Left ventricle myocardium superior (tissue), 1 donor: ENCODE measurements at places on chromosomes 2 and 18.

DNA sequence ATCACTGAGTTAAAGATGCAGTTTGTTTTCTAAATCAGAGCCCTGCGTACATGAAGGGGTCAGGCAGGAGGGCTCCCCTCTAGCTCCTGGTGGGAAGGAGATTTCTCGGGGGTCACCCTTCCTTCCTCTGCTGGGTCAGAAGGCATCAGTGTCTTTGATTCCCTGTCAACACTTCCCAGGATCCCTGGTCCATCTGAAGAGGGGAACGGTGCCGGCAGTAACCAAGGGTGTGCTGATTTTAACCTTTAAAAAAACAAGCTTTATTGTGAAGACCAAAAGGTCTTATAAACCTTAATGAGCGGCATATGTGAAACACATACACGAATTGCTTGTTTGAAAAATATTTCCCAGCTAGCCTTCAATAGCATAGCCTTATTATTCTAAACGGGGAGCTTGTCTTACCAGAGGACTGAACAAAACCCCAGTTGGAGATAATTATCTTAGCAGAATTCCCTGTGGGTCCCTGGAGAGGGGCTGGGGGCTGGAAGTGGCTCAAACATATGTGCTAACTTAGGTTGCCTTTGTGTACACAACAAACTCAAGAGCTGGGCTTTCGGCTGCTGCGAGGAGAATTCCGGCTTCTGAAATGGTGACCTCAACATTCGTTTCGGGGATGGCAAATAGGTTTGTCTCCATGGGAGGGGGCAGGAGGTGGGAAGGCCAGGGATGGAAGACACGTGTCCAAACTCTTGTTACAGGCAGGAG is 114.9 kb upstream of the MYCN start:
- no peak for DNase-seq

- DNase-seq, result no peak
These were observed 37.5 kb upstream of the SP3 start for GRCh38 chr2:174002679-174003078.

DNA sequence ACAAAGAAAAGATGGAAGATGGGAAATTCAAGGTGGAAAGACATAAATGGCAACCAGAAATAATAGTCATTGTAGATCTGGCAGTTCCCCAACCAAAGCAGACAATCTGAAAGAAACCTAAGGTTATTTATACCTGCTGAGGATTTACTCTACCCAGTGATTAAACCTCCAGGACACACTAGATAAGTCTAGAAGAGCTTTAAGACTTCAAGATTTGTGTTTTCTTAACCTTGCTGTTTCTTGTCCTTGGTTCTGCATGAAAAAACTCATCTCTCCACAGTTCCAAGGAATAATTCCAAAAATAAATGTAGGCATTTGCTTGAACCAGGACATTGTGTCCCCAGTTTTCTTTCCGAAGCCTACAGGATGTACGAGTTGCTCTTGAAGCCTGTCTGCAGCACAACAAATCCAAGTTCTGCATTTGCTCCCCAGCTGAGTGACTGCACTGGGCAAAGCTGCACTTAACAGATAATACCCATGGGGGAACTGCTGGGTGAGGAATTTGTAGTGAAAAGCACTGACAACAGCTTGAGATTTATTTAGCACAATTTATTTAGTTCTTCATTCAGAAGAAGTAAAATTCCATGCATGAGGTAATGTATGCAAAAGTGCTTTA is 19.8 kb downstream of the DTNA start:
- no peak for DNase-seq

DNA sequence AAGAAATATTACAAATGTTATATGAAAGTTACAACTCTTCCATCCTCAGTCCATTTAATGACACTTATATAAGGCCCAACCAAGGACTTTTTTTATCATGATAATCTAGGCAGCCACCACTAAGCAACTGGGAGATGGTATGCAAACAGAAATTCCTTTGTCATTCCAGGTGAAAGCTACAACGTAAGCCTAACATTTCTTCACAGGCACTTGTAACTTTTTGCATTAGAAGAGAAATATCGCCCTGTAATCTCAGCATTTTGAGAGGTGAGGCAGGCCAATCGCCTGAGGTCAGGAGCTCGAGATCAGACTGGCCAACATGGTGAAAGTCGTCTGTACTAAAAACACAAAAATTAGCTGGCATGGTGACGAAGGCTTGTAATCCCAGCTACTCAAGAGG is 581.2 kb upstream of the SLC8A1 start:
- DNase-seq, result no peak

GRCh38 chr2:165815299-165816141 is 21.5 kb upstream of the GALNT3 start:
- DNase-seq, result no peak

- no peak for DNase-seq
These were observed at the start of gene NLRC4 for GRCh38 chr2:32264422-32265105. TSS of gene NLRC4 (minus strand) at chr2:32264886. CDS start at chr2:32256775, 8,111 bp downstream.

- no peak for DNase-seq
These were observed 201.5 kb upstream of the BOD1L2 start for GRCh38 chr18:56945171-56946083.

GRCh38 chr2:112644155-112644932 is 1.4 kb upstream of the SLC20A1 start:
- DNase-seq, result no peak

DNA sequence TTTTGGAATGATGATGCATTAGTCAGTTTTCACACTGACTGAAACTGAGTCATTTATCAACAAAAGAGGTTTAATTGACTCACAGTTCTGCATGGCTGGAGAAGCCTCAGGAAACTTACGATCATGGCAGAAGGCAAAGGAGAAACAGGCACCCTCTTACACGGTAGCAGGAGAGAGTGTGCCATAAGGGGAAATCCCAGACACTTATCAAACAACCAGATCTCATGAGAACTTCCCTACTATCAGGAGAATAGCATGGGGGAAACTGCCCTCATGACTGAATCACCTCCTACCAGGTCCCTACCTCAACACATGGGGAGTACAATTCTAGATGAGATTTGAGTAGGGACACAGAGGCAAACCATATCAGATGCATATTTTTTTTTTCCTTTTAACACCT is 504.5 kb upstream of the VRK2 start:
- no peak for DNase-seq

GRCh38 chr2:161373942-161374341 is 42.2 kb upstream of the TBR1 start:
- no peak for DNase-seq

DNA sequence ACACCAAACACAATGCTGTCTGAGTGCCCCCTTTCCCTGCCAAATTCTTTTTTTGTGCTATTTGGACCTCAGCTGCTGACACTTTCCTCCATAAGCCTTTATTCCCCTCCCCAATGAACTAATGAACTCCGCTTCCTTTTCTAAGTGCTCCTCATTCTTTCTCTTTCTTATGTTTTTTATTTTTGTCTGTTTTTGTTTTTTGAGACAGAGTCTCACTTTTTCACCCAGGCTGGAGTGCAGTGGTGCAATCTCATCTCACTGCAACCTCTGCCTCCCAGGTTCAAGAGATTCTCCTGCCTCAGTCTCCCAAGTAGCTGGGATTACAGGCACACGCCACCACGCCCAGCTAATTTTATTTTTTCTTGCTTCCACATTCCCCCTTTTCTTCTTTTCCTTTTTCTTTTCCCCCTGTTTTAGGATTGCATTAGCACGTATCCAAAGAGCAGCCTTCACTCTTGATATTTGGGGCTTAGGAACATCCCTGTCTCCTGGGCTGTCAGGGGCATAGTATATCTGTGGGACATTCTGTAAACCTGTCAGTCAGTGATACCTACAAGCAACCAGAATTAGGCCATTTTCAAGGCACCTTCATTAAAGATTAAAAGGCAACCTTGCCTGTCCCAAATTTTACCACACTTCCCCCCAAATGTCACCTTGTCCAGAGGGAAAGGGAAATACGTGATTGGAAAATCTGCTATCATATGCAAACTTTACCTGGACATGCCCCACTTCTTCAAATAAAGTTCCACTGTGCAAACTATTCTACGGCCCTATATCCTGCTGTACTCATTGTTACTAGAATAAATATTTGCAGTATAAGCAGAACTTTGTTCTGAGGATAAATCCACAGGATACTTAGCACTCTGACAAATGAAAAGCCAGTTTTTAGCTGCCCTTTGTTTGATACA is 65.1 kb upstream of the ACSL3 start:
- no peak for DNase-seq

DNA sequence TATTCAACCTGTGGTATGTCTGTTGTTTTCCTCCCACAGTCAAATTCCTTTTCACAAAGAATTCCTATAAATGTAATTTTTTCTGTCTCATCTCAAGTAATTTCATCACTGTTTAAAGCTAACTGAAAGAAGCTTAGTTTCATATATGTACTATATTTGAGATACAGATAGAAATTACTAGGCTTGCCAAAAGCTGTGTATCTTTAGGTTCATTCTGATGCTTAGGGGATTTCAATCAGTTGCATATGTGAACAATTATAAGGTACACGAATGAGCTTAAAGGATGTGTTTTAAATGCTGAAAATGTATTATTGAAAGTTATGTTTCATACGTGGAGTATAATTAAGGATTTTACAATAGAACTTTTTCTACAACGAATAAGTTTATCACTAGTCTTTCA is 59.2 kb upstream of the DSG1 start:
- no peak for DNase-seq

DNA sequence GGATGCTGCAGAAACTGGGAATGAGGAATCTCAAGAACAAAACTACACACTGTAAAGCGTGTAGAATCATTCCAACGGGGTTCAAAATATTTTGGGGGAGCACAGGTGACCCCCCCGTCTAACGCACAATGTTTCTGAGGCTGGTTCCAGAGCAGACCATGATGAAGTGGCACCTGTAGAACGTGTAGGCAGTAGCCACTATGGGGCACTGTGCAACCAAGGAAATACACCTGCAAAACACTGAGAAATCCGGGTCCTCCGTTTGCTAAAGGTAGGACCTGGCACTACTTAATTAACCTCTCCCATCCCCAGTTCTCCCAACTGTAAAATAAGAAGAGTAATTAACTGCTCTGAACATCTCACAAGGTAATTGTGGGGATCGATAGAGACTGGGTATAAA is 22.6 kb downstream of the ST6GAL2 start:
- no peak for DNase-seq

DNA sequence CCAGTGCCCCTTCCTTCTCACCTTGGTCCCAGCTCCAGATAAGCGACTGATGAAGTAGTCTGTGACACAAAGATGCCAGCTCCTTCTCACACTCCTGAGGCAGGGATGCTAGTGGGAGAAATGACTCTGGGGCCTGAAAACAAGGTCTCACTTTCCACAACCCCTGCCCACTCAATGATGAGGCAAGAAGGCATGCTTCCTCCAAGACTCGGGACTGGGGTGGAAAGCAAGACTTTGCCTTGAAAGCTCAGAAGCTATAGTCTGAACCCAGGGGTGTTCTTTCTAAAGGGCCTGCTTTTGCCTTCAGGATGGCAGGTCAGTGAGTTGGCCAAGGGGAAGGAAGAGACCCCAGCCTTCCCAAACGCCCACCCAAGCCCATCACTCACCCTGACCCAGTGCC is 1.4 kb downstream of the CCDC142 start:
- peak; percentile 0 for DNase-seq

- DNase-seq, result no peak
These were observed 40.0 kb downstream of the BCL2L11 start for GRCh38 chr2:111160758-111161157.

GRCh38 chr2:239331560-239331959 is 69.3 kb downstream of the HDAC4 start:
- no peak for DNase-seq

GRCh38 chr2:163551616-163552373 is 184.0 kb downstream of the FIGN start:
- no peak for DNase-seq

DNA sequence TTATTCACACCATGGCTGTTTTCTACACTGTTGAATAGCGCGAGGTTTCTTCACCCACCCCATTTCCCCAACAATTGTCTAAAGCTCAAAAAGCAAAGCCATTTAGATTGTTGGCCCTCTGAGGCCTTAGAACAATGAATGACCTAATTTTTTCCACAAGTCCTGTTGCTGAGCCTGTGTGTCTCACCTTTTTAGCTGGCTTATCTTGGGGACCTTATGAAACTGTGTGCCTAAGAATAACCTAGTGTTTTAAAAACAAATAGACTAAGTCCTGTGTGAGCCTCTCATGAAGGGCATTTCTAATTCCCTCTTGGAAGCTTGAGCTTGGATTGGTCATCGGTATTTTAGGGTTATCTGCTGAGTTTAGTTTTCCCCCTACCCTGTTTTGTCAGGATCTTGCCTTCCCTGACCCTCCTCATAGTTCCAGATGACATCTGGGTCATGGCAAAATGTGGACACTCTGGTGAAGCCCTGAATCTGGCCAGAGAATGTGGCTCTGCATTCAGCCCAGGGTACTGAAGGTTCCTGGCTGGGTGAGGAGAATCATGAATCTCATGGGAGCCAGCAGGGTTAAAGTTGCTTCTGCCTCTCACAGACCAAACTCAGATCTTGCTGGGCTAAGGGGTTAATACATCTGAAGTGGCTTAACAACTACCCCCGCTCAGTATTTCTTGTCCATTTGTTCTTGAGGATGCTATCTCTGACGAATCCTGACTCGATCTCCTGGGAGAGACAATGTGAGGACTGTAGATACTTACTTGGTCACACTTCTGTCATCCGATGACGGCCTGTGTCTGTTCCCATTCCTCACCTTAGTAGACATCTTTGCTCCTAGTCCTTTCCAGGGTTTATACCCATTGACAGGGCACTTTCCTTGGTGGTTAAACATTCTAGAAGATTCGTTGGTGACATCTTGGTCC is 104.2 kb upstream of the MAP4K3 start:
- DNase-seq, result no peak

GRCh38 chr2:206530727-206531126 is 87.4 kb downstream of the ADAM23 start:
- no peak for DNase-seq

DNA sequence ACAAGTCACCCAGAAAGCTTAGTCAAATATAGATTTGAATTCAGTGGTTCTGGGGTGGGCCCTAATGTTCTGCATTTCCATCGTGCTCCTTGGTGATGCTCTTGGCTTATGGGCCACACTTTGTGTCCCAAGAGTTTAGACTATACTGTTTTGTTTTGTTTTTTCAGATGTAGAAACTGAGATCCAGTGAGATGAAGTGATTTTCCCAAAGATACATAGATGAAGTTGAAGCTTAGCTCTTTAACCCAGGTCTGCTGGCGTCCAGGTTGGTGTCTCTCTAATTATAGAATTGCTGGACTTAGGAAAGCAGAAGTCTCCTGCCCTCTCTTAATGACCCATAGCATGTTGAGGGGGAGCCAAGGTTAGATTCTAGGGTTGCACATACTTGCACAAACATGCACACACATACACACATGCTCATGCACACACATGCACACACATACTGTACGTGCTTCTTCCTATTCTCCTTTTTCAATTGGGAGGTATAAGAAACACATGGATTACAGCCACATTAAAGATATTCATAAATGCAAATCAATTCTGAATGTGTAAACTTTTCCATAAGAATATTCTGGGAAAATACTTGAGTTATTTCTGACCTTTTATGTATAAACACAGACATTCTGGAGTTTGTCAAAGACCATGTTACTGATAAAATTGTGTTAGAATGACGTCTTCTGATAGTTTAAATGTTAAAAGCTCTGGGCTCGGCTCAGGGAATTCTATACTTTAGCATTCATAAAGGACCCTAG is 41.3 kb upstream of the IL1R1 start:
- DNase-seq, result no peak

GRCh38 chr2:151354807-151355206 is 2.6 kb upstream of the TNFAIP6 start:
- no peak for DNase-seq
